ENCODE measurements at places on chromosomes 5 and 9.

- DNase-seq: peak; percentile 38
These were observed 53.0 kb downstream of the GADD45G start for GRCh38 chr9:89657765-89658164.

DNA sequence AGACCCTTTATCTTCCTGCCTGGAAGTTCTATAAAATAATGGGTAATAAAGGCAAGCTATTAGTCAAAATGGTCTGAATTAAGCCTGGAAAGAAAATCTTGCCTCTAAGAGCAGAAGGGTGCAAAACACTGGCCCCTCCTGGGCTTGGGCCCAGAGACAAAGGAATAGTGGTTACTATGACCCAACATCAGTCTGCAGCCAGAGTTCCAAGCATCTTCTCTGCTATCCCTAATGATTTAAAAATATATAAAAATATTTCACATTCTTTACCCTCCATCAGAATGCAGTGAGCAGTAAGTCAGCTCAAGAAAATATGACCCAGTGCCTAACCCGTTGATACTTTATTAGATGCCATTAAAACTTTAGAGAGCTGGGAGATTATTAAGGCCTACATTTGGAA lies 14.7 kb downstream of the TNFAIP8 start:
- no peak for DNase-seq

- DNase-seq: no peak
These were observed 40.9 kb upstream of the PWWP2A start for GRCh38 chr5:160159991-160160792.

DNA sequence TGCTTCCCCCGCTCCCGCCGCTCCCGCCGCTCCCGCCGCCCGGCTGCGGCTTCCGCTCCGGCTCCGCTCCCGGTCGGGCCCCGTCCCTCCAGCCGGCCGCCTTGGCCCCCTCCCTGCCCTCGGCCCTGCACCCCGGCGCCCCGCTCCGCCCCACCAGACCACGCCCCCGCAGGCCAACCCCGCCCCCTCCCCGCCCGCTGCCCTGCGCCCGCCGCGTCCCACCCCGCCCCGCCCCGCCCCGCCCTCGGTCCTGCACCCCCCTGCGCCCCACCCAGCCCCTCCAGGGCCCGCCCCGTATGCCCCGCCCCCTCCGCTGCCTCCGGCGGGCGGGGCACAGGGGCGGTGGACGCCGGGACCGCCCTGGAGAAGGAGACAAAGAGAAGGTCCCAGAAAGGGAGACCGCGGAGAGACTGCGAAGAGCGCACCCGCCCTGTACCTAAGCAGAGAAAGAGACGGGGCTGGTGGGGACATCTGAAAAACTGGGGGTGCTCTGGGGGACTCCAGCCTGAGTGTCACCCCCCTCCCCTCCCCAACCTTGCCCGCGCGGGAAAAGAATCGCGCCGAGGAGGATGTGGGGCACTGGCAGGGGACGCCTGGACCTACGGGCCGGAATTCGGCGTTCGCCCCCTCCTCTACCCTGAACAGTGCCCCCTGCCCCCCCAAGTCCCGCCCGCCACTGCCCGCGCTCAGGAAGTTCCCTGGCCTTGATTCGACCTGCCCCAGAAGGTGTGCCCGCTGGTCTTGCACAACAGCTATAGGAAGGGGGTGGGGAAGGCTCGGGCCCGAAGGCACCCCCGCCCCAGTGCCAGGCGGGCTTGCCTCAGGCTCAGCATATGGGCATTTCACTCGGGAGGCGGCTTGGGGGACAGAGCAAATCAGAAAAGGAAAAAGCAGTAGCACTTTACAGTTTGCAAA lies 42.8 kb upstream of the STXBP1 start:
- peak; percentile 94 for DNase-seq
